ENCODE measurements at places on chromosomes 13 and 19. TPM values are rescaled to one million over a fixed set of nuclear protein-coding genes. Genes with fewer than 3 reads are reported as not detected.

The HIF3A gene
- 155 TPM for total RNA-seq

The CCL25 gene
- not detected for total RNA-seq

GRCh38 chr13:110134801-110135200 lies 172.2 kb downstream of the COL4A1 start:
- H3K27ac ChIP-seq, result no peak overlapping the region
- H3K4me1 ChIP-seq, result peaks cover 14% of the 10 kb centered on the region
- no peak for DNase-seq

- no peak for DNase-seq
- no peak overlapping the region for H3K4me3 ChIP-seq
- no peaks in the 10 kb centered on the region for H3K27me3 ChIP-seq
- H3K27ac ChIP-seq, result no peak overlapping the region
Measured at GRCh38 chr19:56748378-56748777, 76.8 kb upstream of the ZNF835 start.

GRCh38 chr13:85316506-85317025 lies 482.7 kb downstream of the SLITRK6 start:
- H3K27ac ChIP-seq, result no peak overlapping the region
- no peak for DNase-seq
- H3K4me3 ChIP-seq, result no peak overlapping the region
- H3K27me3 ChIP-seq, result no peaks in the 10 kb centered on the region

- peaks cover 9% of the 10 kb centered on the region for H3K4me1 ChIP-seq
- no peaks in the 10 kb centered on the region for H3K36me3 ChIP-seq
Measured at GRCh38 chr19:51811344-51811743, 16.4 kb downstream of the FPR3 start.
